ENCODE measurements at places on chromosomes 11 and 22.

DNA sequence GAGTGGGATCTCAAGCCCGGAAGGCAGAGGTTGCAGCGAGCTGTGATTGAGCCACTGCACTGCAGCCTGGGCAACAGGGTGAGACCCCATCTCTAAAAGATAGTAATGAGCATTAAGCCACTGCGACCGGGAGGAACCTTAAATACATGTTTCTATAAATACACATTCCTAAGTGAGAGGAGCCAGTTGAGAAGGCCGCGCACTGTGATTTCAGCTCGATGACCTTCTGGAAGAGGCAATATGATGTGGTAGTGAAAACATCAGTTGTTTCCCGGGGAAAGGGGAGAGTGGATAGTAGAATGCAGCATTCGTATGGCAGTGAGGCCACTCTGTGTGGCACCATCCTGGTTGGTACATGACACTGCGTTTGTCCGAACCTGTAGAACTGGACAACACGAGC, 18.0 kb downstream of the PTDSS2 start:
- no peak for DNase-seq

- no peak for DNase-seq
Measured at GRCh38 chr22:24436553-24436952, 9.2 kb downstream of the ADORA2A start.

GRCh38 chr22:30191040-30191701, 55.4 kb downstream of the LIF start:
- DNase-seq: peak; percentile 48

DNA sequence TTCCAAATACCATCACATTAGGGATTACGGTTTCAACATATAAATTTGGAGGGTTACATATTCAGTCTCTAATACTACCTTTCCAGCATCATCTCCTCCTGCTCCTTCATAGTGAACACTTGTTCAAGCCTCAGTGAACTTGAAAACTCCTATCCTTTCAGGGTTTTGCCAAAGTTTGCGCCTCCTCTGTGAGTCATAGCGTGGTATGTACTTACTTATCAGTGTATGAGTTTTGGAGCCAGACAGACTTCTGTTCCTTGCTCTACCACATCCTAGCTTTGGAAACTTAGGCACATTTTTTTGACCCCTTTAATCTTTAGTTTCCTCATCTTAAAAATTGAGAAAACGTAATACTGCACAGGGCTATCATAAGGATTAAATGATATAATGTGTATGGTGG, 160.1 kb upstream of the ZC3H12C start:
- DNase-seq: peak; percentile 25

- DNase-seq: no peak
Measured at GRCh38 chr22:45510376-45511232, 7.9 kb downstream of the FBLN1 start.
